ENCODE measurements at places on chromosomes 5 and 9.

- DNase-seq = no peak
These were observed 28.5 kb downstream of the SPINK5 start for GRCh38 chr5:148091991-148092964.

DNA sequence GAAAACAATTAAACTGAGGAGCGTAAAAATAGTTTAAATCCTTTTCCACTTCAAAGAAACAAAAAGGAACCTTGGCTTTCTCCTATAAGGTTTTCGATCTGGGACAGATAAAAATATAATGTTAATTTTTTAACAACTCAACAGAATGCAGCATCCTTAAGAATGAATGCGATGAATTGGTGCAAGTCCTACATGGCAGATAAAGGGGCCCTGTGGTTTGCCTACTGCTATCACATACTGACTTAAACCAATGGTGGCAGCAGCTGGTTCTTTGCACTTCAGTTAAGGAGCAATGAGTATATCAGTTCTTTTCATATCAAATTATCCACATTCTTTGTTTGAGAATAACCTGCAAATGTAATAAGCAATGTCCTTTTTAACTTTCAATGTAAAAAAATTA lies 12.4 kb upstream of the TYRP1 start:
- no peak for DNase-seq

DNA sequence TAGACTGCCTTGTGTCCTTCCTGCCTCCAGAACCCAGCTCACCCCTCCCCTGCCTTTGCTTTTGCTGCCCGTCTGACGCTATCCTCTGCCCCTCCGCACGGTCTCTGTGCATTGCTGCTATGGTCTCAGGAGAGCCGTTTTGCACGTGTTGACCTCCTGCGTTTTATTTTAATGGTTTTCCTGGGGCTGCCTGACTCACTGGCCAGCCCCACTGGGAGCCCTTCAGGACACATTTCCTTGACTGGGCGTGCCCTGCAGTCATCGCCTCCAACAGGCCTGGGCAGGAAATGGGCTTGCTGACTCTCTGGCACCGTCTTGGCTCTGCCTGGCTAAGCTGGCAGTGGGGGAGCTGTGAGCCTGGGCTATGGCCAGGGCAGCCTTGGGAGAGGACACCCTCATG lies 17.9 kb upstream of the ASS1 start:
- peak; percentile 89 for DNase-seq

GRCh38 chr5:38670878-38671277 lies 114.4 kb upstream of the LIFR start:
- no peak for DNase-seq

DNA sequence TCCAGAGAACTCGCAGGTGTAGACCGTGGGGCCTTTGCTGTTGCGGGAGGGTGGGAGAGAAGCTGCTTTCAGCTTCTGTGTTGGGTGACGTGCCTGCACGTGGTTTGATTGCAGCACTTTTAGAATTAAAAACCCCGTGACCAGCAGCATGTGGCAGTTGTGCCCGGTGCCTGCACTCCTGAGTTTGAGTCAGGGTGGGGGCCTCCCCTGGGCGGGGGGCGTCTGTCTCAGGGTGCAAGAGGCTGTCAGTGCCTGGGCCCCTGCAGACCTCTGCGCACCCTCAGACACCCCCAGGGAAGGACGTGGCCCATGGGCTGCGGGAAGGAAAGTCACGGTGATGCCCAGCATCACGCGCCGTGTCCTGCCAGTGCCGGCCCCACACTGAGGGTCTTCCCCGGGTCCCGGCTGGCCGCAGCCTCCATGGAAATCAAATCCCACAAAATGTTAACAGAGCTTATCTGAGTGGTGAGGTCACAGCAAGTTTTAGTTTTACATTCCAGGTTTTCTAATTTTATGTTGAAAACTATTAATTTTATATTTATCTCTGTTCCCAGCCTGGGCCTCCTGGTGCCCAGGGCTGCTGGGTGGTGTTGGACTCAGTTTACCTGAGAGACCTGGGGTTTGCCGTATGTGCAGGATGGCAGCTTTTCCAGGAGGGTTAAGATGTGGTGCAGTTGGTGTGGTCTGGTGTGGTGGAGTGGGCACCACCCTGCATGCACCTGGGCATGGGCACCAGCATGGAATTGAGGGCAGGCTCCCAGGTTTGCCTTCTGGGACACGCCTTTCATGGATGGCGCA lies 33.3 kb downstream of the AHRR start:
- no peak for DNase-seq

GRCh38 chr9:120865176-120865575 lies 11.8 kb downstream of the PHF19 start:
- no peak for DNase-seq

DNA sequence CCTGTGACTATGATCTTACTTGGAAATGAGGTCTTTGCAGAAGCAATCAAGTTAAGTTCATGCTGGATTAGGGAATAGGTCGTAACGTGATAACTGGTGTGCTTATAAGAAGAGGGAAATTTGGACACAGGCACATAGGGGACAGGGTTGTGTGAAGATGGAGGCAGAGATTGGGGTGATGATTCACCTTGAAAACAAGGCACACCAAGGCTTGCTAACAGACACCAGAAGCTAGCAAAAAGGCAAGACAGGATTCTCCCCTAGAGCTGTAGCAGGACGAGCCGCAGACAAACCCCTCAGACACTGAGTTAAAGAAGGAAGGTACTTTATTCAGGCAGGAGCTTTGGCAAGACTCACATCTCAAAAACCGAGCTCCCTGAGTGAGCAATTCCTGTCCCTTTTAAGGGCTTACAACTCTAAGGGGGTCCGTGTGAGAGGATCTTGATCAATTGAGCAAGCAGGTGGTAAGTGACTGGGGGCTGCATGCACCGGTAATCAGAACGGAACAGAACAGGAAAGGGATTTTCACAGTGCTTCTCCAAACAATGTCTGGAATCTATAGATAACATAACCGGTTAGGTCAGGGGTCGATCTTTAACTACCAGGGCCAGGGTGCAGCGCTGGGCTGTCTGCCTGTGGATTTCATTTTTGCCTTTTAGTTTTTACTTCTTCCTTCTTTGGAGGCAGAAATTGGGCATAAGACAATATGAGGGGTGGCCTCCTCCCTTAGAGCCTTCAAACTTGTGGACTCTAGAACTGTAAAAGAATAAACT lies 57.5 kb upstream of the S1PR3 start:
- DNase-seq = no peak

DNA sequence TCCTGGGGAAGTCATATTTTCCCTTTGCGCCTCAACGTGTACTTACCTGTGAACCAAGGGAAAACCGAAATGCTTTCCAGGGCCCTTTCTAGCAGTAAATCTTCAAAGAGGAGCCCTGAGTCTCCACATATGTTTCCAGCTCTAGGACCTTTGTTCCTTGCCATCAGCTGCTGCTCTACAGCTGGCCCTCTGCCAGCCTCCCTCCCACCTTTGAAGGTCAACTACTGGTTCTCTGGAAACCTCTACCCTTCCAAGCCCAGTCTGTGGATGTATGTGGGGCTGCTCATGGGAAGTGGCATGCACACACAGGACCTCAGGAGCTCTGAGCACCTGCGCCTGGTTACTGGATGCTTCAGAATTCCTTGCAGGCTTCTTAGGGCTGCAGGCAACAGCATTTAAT lies 117.2 kb downstream of the PSD2 start:
- no peak for DNase-seq

- DNase-seq = peak; percentile 36
These were observed 99.0 kb downstream of the MUSK start for GRCh38 chr9:110767559-110768063.

GRCh38 chr9:88949425-88949824 lies 41.8 kb upstream of the S1PR3 start:
- DNase-seq = no peak

DNA sequence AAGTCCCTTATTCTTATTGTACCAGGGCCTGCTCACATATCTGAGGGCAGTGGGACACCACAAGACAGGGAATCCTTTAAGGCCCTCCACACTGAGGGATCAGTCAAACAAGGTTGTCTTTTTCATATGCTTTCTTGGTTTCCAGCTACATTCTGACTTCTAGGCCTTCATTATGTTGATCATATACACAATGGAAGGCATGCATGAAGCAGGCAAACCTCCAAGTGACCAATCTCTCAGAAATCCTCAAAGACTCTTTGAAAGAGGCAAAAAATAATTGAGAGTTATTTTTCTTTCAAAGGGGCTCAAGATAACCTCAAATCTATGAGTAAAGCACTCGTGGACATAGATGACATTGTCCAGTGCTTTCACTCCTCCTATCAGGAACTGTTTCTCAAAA lies 1195.9 kb upstream of the ACO1 start:
- peak; percentile 1 for DNase-seq

DNA sequence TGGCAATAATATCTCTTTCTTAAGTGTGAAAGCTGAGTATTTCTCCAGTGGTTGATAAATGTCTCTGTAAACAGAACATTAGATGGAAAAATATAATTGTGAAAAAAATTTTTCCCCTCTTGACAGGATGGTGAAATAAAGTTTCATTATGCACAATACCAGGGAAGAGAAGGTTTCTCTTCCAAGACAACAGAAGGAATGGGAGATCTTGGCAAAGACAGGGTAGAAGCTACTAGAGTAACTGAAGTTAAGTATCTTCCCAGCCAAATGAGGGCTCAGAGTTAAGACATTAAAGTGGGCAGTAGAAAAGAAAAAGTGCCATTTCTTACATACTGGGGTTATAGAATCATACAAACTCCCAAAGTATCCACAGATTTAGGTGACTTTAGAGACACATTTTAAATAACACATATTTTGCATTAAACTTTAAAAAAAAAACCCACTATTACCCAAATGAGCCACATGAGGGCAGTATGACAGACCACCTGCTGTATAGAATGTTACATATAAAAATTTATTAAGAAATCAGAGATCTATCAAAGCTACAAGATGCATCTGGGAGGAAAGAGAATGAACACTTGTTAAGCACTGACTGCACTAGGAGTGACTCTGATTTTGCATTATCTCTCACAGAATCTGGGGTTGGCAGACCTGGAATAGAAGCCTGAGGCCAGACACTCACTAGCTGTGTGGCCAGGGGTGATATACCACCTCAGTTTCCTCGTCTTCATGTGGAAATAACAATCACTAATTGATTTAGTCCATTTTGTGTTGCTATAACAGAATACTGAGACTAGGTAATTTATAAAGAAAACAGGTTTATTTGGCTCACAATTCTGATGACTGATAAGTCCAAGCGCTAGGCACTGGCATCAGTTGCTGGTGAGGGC lies 98.5 kb downstream of the ARSB start:
- no peak for DNase-seq

DNA sequence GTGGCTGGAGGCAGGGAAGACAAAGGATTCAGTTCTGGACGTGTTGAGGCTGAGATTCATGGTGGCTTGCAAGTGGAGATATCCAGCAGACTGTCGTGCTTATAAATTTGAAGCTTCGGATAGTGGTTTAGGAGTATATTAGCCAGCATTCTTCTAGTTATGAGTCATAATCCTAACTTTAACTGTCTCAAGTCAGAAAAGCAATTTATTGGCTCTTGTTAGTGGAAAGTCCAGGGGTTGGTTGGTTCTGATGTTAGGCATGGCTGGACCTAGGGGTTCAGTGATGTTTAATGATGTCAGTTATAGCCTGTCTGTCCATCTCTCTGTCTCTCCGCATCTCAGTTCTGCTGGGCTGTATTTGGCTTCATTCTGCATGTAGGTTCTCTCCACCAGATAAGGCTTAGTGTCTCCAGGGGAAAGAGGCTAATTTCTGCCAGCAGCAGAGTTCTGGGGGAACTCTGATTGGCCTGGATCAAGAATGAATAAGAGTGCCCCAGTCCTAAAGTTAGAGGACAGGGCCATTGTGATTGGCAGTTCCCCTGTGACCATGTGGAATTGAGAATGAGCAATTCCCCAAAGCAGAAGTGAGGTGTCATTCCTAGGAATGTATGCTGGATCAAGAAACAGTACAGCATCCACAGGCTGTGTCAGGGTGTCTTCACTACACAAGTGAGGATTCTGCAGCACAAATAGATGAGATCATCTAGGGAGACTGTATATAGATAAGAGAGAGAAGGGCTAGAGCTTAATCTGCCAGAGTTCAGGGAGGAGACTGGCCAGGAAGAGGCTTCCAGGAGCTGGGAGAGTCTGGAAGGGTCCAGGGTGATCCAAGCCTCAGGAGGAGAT lies 72.9 kb upstream of the SHB start:
- peak; percentile 45 for DNase-seq

- DNase-seq = no peak
These were observed 102.2 kb upstream of the GNA14 start for GRCh38 chr9:77750284-77750683.

GRCh38 chr5:8340739-8341344 lies 471.9 kb downstream of the MTRR start:
- peak; percentile 25 for DNase-seq

Data from stromal cell of bone marrow (primary cell).